ENCODE measurements at places on chromosomes 6 and 20. TPM values are rescaled to one million over a fixed set of nuclear protein-coding genes. Genes with fewer than 3 reads are reported as not detected.

Gene SLCO4A1
- total RNA-seq: 63.3 TPM

- no peak overlapping the region for H3K27ac ChIP-seq
- no peak overlapping the region for H3K4me3 ChIP-seq
- DNase-seq: no peak
- no peaks in the 10 kb centered on the region for H3K4me1 ChIP-seq
Observed at GRCh38 chr6:156427345-156427744, 349.8 kb upstream of the ARID1B start.

GRCh38 chr6:127737009-127737486 lies 160.1 kb downstream of the C6orf58 start:
- H3K27me3 ChIP-seq: no peaks in the 10 kb centered on the region
- no peak overlapping the region for H3K27ac ChIP-seq
- H3K4me3 ChIP-seq: no peak overlapping the region
- no peaks in the 10 kb centered on the region for H3K36me3 ChIP-seq
- no peaks in the 10 kb centered on the region for H3K4me1 ChIP-seq

GRCh38 chr6:50681213-50681824 lies 32.0 kb upstream of the TFAP2D start:
- DNase-seq: no peak
- no peaks in the 10 kb centered on the region for H3K4me1 ChIP-seq
- no peak overlapping the region for H3K4me3 ChIP-seq
- no peaks in the 10 kb centered on the region for H3K27me3 ChIP-seq

DNA sequence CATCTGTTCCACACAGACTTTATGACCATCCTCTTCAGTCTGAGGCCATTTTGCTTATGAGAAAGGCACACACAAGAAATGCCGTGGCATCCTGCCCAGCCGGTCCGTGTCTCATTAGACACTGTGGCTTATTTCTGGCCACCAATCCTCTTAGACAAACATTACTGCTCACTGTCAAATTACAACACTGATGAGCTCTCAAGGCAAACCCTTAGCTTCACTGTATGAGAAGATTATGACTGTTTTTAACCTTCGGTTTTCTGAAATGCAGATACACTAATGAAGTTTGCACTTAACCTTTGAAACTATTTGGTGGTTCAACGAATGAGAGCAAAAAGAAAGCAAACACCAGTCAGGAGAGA lies 50.5 kb upstream of the DST start:
- peak; percentile 69 for DNase-seq
- peak overlapping the region; percentile 78 for H3K27ac ChIP-seq
- H3K27me3 ChIP-seq: no peaks in the 10 kb centered on the region
- H3K4me3 ChIP-seq: peak overlapping the region; percentile 46

GRCh38 chr20:43969028-43969447 lies 54.4 kb downstream of the TOX2 start:
- H3K27ac ChIP-seq: no peak overlapping the region
- H3K4me3 ChIP-seq: no peak overlapping the region
- peaks cover 9% of the 10 kb centered on the region for H3K4me1 ChIP-seq
- no peak for DNase-seq

GRCh38 chr6:141956046-141956761 lies 176.5 kb upstream of the GJE1 start:
- H3K36me3 ChIP-seq: no peaks in the 10 kb centered on the region
- H3K4me1 ChIP-seq: no peaks in the 10 kb centered on the region
- H3K27ac ChIP-seq: no peak overlapping the region
- H3K4me3 ChIP-seq: no peak overlapping the region

- H3K4me1 ChIP-seq: peaks cover 43% of the 10 kb centered on the region
- DNase-seq: peak; percentile 94
- H3K36me3 ChIP-seq: no peaks in the 10 kb centered on the region
- peak within 1 kb of the TSS; percentile 50 for H3K4me3 ChIP-seq
- peak within 1 kb of the TSS; percentile 61 for H3K27ac ChIP-seq
Observed at GRCh38 chr6:75205776-75206575, at the start of gene COL12A1. COL12A1 (minus strand) TSS chr6:75206053; CDS start chr6:75202792, 3,261 bp downstream.

- H3K27ac ChIP-seq: no peak overlapping the region
- no peak for DNase-seq
- no peak overlapping the region for H3K4me3 ChIP-seq
- H3K36me3 ChIP-seq: no peaks in the 10 kb centered on the region
- no peaks in the 10 kb centered on the region for H3K27me3 ChIP-seq
- no peaks in the 10 kb centered on the region for H3K4me1 ChIP-seq
Observed at GRCh38 chr6:154931711-154932424, 63.2 kb upstream of the TIAM2 start.

Measured in upper lobe of right lung (tissue), 1 donor.